T-helper 1 cell (primary cell): ENCODE measurements at places on chromosomes 2 and 18.

DNA sequence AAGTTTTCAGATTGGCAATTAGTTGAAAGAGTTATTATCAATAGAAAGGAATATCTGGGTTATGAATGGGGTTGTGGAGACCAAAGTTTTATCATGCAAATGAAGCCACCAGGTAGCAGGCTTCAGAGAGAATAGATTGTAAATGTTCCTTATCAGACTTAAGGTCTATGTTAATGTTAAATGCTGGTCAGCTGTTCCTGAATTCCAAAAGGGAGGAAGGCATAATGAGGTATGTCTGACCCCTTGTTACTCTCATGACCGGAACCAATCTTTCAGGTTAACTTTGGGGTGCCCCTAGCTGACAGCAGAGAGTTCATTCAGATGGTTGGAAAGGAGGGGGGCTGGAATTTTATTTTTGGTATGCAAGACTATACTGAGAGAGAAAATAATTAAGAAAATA is 47.9 kb downstream of the RIT2 start:
- DNase-seq: no peak

- DNase-seq: no peak
These were observed 5.5 kb downstream of the VSNL1 start for GRCh38 chr2:17545680-17546613.

DNA sequence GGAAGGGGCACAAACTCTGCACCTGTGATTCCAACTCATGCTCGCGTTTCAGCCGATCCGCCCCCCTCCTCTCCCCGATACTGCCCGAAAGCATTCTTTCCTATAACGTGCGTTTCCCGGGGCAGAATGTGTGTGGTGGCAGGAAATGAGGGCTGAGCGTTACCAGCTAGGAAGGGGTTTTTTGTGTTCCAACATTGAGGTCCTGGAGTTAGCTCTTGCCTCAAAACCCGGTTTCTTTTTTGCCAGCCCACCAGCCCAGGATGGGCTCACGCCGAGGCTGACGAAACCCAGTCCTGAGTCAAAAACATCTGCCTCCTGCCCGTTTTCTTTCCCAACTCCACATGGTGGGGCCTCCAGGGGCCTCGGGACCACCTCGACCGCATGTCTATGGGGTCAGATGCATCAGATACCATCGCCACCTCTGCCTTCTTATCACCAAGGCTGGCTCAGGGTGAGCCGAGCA is 113.7 kb upstream of the COPS8 start:
- no peak for DNase-seq

DNA sequence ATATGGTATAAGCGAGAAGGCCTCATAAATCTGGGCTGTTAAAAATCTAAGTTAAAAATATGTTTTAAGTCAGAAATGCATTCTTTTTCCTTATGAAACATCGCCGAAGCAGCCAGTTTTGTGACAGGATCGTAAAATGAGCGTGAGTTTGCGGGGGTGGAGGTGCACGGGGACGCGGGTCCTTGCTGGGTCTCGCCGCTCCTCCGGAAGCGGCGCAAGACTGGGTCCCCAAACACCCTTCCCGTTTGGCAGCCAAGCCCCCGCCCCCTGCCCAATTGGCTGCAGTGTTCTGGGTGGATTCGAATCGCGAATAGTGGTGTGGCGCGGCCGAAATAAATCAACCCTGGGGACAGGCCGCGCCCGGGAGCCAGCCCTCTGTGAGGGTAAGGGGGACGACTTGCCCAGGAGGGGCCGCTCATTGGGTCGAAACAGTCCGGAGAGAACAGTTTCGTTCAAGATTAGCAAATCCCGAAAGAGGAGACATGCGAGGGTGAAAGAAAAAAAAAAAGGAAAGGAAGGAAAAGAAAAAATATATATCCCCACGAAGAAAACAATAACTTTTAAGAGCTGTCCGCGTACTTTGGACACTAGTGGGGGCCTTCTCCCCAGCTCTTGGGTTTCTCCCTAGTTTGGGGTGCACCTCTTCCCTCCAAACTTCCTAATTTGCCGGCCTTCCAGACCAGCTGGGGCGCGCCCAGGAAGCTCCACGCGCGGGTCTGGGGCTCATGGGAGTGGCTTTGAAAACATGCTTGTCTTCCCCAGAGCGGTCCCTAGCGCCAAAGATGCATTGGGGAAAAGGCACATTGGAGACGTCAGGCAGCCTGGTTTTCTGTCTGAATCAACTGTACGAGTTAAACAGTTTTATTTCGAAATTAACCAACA is 3.1 kb upstream of the GATA6 start:
- no peak for DNase-seq

- DNase-seq: no peak
These were observed 159.8 kb downstream of the SH3RF3 start for GRCh38 chr2:109288544-109289368.

DNA sequence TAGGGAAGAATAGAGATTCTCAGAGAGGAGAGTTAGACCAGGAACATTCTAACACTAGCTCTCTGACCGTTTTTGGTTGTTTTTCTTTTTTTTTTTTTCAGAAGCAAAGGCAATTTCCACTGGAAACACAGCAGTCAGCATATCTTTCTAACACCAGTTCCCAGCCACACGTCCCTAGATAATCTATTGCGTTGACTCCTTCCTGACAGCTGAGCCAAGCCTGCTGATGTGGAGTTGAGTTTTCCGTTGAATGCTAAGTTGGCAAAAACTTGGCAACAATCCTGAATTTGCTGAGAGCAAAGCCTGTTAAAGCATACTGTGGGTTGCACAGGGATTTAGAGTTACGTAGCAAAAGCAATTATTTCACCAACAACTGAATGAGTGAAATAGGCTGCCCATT is 19.3 kb downstream of the GAD1 start:
- no peak for DNase-seq

DNA sequence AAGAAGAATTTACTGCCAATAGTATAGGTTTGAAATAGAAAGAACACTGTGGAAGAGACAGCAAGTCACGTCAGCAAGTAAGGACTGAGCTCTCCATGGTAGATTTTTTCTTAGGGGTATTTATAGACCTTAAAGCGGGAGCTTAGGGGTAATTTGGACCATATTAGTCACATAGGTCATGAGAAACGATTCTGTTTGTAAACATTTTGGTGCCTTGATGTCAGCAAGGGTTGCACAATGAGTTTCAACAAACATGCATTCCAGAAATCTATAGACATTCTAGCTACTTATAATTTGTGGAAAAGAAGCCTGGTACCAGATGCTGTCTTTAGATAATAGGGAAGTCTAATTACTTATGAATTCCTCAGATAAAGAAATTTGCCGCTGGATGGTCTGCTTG is 624.7 kb downstream of the TDRD15 start:
- DNase-seq: no peak
